M059J (cell line): ENCODE measurements at places on chromosomes 1 and 21. TPM values are rescaled to one million over a fixed set of nuclear protein-coding genes. Genes with fewer than 3 reads are reported as not detected.

- DNase-seq = peak; percentile 10
Observed at GRCh38 chr1:40438391-40439015, 11.8 kb upstream of the ZFP69B start.

GRCh38 chr1:5514527-5515183 is 477.6 kb downstream of the NPHP4 start:
- DNase-seq = peak; percentile 22

DNA sequence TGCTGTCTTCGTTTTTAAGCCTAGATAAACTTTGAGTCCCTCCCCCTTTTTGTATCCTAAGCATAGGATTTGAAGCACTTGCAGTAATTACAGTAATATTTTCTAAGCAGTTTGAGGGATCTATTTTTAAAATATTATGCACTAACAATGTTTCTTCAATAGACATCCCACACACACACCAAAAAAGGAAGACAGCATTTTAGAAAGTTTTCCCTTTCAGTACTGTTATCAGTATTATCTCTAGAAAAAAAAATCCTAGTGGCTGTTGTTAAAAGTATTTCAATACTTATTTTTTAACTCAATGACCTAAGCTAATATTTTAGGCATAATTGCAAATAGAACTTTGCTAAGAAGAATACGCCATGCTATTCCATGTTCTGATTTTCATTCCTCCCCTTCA is 15.1 kb downstream of the MCOLN3 start:
- DNase-seq = no peak

- DNase-seq = no peak
Observed at GRCh38 chr1:36391271-36391670, 5.5 kb upstream of the STK40 start.

DNA sequence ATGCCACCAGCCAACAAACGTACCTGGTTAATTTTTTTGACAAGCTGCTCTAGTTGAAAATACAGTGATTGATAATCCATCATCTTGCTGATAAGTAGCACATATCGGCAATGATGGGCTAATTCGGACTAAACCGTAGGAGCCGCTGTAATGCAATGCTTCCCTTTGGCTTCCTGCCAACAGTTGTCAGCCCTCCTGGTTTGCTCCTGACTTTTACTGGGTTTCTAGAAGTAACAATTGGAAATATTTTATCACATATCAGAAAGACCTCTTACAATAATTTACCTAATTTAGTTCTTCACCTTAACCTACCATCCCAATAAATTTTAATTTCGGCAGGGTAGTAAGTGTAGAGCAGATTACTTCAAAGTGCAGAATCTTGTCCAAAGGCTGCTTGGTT is 148.5 kb downstream of the DHRS3 start:
- DNase-seq = no peak

DNA sequence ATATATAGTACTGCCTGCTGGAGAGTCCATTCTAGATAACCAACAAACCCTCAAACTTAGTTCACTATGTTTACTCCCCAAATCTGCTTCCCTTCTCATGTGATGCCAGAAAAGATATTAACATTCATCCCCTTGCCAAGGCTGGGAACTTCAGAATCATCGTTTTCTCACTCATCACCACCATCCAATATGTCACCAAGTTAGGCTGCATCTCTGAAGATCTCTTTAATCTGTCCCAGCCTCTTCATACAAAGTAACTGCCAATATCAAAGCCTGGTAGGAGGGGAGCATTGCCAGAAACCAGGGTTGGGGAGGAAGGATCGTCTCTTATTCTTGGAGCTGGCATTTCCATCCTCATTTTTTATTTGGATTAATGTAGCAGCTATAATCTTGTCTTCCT is 71.6 kb downstream of the XCL2 start:
- DNase-seq = peak; percentile 32

DNA sequence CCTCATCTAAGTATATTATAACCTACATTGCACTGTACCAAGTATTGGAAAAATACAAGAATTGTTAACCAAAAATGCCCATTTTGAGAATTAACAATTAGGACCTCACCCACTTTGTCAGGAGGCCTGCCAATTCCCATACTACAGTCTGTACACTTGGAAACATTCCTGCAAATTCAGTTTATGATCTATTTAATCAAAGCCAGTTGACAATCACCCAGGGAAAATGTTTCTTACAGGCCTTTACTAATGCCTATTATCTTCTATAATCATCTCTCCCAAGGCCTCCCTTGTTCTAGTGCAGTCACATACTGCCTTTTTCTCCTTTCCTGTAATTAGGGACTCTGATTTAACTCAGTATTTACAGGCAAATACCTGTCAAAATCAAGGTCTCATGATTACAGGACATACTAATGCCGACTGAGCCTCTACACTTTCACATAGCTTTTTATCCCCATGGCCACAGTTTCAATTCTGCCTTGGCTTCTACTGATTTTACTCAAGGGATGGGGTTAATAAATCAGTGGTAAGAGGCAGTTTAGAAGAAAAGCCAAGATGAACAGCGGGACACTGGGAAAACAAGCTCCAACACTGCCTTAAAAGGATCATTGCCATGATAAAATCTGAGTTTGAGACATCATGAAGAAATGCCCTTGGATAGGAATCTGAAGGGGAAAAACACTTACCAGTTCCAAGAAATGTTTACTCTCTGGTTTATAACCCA is 338.7 kb downstream of the VAV3 start:
- DNase-seq = peak; percentile 82

GRCh38 chr1:157233131-157233530 is 94.9 kb upstream of the ETV3 start:
- DNase-seq = no peak

DNA sequence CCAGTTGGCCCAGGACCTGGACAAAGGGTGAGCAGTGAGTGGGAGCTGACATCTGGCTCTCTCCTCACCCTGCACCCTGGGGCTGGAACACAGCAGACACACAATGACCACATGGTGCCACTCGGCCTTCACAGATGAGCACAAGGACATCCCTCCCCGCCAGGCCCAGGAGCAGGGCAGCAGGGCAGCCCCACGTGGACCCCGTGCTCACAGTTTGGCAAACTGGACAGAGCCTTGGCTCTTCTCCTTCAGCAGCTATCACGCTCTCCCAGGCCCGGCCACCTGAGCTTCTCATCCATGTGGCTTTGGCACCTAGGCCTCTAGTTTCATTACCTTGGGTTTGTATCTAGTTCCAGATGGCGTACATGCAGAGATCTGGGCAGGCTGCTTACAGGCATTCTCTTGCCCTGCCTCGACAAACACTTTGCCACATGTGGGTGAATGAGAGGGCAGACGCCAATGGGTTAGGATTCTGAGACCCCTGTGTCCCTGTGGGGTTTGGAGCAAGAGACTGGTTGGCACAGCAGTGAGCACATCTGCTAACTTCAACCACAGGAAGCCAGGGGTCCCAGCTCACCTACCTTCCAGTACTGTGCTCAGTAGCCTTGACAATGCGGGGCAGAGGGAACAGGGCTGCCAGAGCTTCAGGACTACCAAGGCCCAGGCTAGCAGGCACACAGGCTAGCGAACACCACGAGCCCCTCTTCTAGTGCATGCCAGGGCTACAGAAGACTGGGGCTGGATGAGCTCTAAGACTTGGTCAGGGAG is 3.4 kb upstream of the PTPRF start:
- DNase-seq = no peak

DNA sequence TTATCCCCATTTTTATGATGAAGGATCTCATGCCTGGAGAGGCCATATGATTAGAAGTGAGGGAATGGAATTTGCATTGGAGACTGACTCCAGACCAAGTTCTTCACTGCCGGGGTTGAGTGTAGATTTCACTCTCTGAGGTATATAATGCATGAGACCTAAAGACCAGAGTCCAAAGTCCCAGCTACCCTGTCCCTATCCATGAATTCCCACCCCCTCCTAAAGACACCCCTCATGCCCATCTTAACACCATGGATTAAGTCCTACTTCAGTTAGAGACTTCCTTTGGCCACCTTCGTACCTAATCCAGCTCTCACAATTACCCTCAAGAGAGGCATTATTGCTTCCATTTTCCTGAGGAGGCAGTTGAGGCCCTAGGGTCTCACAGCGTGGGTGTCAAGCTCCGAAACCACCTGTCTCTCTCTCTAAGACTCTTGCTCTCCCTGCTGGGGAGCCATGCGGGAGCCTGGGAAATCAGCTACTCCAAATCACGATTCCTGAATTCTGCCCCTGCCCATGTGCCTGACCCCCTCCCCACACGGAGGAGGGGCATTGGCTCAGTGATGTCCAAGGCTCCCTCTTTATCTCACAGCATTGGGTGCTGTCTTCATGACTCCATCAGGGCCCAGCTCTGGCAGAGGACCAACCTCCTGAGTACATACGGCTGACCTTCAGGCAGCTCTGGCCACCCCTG is 11.7 kb upstream of the FOXO6 start:
- DNase-seq = no peak

- no peak for DNase-seq
Observed at GRCh38 chr21:33063907-33064622, 5.9 kb upstream of the OLIG1 start.

- DNase-seq = no peak
Observed at GRCh38 chr1:190479050-190479397, 1.4 kb upstream of the BRINP3 start.

DNA sequence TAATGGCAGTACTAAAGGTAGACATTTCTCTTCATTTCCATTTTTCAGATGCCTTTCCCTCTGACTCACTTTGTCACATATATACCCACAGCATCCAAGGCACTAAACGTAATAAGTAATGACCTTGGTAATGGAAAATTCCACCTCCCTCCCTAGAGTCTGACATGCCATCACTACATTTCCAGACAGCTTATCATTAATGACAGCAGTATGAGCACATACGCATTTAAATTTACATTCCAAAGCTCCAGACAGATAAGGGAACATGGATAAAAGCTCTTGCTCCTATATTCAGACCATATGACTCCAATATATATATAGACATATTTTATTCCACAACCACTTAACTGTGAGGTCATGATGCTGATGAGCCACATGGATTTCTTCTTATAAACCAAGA is 191.7 kb upstream of the GORAB start:
- DNase-seq = peak; percentile 42

DNA sequence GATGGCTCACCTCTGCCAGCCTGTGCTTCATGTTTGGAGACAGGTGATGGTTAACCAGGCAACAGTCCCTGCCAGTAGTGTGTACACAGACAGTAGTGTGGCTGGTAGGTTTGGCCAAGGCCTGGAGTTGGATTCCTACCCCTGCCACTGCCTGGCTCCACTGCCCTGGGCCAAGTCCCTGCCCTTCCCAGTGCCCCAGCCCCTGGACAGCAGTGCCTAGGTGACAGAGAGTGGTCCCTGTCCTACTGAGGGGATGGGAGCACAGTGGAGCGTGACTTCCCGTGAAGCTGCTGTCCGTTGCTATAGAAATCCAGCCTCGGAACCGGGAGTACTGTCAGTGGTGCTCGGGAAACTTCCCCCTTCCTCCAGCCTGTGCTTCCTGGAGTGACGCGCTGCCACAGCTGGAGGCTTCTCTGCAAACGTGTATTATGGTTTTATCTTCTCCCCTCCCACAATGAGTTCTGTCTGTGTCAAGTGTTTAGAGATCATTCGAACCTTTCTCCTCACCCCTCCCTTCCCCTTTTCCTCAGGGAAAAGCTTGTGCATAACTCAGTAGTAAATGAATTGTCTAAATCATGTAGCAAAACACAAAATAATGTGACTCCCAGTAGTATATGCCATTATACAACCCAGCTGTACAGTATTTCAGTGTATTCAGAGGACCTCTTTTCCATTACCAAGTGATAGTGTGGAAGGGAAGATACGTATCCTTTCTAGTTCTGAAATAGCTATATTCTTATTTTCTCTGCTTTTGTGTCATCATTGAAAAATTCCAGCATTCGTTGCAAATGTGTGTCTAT is 73.4 kb downstream of the GALNT2 start:
- DNase-seq = no peak

DNA sequence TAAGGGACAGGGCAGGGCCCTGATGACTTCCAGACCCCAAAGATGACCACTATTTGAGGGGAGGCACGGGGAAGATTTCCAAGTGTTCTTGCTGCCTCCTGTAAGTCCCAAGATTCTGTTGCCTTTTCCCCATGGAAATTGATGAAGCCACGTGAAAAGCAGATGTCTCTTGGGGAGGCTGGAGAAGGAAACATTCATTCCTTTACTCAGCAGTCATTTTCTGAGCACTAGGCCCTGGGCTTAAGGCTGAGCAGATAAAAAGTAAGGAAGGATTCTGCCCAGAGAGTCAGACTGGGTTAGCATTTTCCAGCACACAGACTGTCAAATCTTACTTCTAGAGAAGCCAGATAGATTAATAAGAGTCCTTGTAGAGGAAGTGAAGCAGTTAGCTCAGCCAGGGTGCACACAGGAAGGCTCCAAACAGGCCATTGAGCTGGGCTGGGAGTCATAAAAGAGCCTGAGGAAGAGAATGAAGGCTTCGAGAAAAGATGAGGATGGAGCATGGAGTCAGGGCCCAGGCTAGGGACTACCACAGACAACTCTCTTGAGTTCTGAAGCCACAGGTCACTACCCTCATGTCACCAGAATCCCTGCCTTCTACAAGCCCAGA is 10.1 kb downstream of the EXTL1 start:
- DNase-seq = no peak

DNA sequence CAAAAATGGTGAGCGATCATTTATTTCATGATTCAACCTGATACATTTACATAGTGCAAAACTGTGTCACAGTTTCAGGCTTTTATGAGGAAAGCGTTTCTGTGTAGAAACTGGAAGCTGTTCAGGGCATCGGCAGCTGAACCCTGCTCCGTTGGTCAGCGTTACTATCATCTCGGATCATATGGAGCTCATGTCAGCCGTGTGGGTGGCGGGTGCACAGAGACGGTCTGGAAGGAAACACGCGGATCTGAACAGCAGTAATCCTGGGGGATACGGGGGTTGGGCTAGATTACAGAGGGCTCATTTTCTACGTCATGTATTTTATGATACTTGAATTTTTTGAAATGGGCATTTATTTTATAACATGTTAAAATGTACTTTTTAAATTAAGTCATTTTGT is 15.1 kb downstream of the C1orf174 start:
- DNase-seq = no peak

GRCh38 chr1:212287261-212287895 is 2.2 kb downstream of the PPP2R5A start:
- DNase-seq = no peak

DNA sequence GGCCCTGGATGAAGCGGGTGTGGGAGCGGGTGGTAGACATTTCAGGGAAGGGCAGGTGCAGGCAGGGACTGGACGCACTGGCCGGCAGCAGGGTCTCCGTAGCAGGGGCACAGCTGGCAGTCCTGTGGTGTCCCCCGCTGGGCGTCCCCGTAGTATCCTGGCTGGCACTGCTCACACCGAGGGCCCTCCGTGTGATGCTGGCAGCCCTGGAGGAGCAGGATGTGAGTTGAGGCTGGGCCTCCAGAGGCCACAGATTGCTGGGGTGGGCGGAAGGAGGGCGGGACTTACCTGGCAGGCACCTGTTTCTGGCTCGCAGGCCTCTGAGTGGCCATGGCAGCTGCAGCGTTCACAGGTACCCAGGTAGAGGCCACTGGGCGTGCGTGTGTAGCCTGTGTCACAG is 62.3 kb downstream of the LDLRAD2 start:
- DNase-seq = no peak

Gene RUNX3
- 0.17 and 0.37 TPM in 2 replicates for total RNA-seq

Gene TMEM200B
- total RNA-seq = 3.5 and 4.6 TPM in 2 replicates

Gene SRGAP2B
- 21.7 and 45.0 TPM in 2 replicates for total RNA-seq

Gene ZNF683
- total RNA-seq = not detected in 2 replicates

Gene UQCRHL
- total RNA-seq = 1.4 TPM in 2 replicates

Gene SGIP1
- 3.9 and 5.8 TPM in 2 replicates for total RNA-seq

Gene AGBL4
- not detected in 2 replicates for total RNA-seq

Gene S100A7
- total RNA-seq = not detected in 2 replicates

Gene HIPK1
- total RNA-seq = 26.2 and 34.9 TPM in 2 replicates
